AG08396 (cell line): ENCODE measurements at places on chromosomes 5 and 9.

- peak; percentile 49 for DNase-seq
Observed at GRCh38 chr9:130539420-130540223, 39.8 kb upstream of the FUBP3 start.

DNA sequence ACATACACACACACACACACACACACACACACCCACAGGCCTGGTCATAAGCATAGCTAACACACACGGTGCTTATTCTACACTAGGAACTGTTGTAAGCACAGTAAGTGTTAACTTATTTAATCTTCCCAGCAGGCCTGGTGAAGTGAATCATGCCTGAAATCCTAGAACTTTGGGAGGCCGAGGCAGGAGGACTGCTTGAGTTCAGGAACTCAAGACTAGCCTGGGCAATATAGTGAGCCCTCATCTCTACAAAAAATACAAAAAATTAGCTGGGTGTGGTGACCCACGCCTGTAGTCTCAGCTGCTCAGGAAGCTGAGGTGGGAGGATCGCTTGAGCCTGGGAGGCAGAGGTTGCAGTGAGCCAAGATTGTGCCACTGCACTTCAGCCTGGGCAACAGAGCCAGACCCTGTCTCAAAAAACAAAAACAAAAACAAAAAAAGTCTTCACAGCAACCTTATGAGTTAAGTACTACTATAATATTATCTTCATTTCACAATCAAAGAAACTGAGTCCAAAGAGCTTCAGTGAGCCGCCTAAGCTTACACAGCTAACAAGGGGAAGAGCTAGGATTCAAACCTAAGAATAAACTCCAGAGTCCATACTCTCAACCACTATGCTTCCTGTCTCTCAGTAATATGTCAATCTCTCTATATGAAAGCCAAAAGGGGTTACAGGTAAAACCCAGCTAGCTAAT is 2.3 kb downstream of the MEGF9 start:
- DNase-seq: no peak

DNA sequence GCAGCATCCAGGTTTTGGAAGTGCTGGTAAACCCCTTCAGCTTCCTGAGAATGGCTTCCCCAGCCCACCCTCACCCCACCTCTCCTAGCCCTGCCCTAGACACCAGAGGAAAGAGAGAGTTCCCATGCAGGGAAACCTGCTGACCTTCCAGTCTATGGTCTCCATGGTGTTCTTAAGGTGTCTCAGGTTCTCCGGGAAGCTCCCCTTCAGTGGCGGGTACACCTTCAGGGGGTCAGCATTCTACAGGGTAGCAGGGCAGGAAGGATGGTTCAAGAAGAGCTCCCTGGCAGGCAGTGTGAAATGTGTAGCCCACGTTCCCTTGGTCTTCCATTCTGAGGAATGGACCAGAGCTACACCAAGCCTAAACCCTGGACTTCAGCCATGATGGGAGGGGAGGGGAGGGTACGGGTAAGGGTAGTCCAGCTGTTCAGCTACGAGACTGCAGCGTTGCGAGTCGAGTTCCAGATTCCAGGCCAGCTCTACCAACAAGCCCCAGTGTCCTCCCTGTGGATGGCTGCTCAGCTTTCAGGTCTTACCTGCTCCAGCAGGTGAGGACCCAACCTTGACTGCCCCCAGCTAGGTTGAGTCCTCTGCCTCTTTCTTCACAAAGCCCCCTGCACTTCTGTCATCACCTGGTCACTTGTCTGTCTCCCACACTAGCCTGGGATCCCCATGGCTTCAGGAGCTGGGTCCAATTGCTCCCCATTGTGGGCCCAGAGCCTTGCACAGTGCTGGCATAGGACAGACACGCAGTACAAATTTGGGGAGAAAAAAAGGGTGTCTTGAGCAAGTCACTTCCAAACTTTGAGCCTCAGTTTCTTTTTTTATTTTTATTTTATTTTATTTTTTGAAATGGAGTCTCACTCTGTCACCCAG is 7.5 kb downstream of the CD74 start:
- DNase-seq: no peak

DNA sequence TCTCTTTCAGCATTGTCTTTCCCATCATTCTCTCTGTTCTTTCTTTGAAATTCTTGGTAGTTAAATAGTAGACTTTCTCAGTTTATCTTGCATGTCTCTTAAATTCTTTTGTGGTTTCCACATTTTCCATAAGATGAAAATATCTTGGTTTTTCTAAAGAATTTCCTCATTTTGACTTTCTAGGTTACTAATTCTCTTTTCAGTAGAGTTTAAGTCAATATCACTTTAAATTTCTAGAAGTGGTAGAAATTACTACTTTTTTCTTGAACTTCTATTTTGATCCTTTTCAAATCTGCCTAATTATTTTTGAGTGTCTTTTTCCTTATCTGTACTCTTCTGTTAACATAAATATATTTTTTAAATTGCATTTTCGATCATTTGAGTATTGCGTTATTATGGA is 23.6 kb upstream of the LRRTM2 start:
- no peak for DNase-seq

DNA sequence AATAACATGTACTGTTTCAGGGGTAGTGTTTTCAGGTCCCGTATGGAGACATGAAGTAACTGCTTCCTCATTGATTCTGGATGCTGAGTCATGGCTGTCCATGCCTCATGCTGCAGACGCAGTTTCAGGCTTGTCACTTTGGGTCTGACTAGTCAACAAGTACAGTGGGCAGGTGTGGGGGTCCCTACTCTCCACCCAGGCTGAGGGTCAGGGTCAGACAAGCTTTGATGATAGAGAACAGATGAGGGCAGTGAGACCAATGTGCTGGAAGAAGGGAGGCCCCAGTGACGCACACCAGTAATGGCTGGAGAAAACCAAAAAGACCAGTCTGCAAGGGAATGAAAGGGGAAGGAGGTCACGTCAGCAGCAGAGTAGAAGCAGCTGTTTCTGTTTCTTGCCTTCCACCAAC is 80.0 kb upstream of the NFIL3 start:
- DNase-seq: no peak

DNA sequence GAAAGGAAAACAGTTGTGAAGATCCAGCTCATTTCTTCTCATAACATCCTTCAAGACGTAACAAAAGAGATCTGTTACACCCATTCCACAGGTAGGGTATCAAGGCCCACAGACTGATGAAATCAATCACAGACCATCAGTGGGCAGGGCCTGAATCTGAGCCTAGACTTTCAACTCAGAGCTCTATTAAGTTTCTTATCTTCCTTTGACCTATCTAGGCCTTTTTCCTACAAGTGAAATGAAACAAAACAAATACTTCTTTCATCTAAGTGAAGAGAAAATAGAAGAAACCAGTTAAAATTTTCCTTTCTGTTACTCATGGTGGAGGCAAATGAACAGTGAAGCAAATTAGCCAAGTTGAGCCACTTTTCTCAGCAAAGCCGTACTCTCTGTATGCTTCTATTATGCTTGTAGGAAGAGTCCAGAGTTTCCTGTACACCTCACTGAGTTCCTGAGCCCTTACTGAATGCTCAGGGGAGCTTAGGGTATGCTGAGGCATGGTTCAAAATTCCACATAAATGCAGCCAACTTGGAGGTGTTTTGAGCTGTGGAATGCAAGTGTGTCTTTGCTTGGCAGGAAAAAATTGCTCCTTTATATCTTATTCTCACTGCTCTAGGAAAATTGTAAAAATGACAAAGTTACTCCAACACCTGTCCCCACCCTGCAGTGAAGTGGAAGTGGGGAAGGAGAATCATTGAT is 91.9 kb downstream of the FEM1C start:
- DNase-seq: no peak

DNA sequence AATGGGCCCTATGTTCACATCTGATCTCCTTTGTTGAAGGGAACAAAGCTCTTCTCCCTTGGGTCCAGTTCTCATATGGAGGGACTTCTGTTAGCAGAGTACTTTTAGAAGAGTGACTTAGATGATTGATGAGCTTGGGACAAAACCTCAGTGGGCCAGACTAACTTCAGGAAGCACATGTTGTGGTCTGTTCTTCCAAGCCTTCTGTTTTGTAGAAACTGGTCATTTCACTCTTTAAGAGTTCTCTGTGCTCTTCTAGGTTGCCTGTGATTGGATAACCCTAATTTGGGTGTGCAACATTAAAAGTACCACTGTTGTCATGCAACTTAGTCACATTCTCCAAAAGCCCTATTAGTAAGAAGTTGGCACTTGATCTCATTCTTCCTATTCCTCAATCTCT is 183.5 kb upstream of the ACO1 start:
- no peak for DNase-seq

- no peak for DNase-seq
Observed at GRCh38 chr9:18775930-18776329, 257.1 kb downstream of the SAXO1 start.

DNA sequence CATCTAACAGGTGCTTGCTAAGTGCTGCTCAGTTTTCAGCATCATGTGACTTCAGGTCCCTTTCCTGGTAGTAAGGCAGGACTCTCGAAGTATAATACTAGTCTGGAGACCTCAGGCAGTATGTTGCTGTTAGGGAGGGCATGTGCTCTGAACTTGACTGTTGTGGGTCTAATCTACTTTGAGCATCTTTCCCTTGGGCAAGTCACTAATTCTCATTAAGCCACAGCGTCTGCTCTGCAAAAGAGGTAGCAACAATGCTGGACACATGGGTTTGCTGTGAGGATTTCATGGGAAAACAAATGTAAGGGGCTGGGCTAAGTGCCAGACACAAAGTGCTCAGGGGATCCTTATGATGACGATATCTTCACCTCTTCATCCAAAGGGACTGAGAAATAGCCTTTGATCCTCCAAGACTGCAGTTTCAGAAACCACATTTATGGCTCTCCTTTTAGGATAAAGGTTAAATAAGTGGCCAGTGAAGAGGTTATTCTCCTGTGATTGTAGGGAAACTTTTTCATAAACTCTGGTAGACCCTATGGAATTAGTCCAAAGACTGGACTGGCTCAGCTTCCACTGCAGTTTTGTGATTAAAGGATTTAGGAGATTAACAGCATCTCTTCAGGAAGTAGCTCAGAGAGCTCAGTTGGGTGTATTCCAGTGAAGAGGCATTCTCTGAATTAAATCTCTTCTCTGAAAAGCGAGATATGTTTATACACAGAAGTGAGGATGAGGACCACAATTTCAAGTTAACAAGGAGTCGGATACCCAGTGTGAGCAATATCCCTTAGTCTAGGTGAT is 216.6 kb downstream of the SGCD start:
- DNase-seq: no peak

DNA sequence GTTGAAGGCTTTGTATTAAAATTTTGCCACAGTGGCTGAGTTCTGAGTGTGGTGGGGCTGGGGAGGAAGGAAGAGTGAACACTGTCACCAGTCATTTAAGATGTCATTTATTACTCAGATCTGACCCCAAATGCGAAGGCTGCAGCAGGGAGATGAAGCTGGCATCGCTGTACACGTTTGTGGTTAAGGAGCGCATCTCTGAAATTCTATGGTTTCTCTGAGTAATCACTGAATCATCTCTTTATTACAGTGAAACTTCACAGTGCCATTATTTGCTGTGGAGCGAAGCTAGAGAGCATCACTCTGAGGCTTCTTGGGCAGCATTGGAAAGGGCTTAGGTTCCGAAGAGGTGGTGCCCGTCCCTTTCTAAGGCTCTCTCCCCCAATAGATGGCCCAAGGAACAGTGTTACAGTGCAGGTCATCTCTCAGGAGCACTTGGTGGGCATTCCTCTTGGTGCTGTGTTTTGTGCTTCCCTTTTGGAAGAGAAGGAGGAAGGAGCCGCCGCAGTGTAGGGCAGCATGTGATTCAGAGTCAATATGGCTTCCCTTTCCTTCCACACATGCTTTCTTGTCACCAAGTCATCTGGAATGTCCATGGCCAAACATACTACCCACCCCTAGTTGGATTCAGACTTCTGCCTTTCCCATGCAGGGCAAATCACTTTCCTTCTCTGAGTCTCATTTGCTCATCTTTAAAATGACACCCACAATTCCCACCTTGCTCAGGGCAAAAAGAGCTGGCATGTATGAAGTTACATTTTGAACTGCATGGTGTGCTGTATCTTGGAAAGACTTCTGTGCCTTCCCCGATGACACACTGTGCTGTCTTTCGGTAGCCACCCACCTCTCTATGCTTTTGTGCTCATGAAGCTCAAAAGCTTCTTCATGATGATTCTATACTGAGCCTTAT is 9.3 kb upstream of the TEX48 start:
- DNase-seq: peak; percentile 80

DNA sequence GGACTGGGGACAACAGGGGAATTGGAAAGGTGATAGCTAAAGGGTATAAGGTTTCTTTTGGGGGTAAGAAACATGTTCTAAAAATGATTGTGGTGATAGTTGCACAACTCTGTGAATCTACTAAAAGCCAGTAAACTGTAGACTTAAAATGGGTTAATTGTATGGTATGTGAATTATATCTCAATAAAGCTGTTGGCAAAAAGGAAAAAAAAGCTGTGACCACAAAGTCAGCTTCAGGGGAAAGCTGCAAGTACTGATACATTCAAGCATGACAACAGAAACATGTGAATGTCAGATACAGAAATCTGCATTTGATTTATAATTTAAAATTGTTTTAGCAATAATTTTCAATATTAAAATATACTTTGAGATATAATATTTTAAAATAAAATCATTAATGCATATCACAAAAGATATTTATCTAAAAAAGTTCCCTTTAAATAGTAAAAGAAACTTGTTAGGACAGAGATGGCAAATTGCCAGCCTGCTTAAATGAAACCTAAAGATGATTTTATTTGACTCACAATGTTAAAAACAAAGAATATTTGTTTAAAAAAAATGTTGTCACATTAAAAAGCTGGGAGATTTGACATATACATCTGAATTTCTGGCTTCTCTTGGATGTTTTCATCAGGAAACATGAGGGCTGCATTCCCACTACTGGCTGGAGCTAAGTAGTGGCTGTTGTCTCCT is 66.0 kb downstream of the TBCA start:
- no peak for DNase-seq

DNA sequence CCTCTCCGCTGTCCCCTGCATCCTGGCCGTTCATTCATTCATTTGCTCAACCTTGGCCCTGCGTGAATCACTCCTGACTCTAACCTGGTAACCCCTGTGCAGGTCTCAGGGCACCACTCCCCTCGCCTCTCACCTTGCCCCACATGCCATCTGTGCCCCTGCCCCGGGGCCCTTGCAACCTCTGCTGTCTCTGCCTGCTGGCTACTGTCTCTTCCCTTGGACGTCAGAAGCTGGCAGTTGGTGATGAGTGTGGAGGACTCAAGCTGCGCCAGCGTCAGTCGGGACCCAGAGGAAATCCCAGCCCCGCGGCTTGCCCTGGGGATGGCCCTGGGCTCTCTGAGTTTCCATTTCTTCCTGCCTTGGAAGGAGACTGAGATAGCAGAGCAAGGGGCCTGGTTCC is 154.9 kb downstream of the OLFM1 start:
- DNase-seq: no peak

DNA sequence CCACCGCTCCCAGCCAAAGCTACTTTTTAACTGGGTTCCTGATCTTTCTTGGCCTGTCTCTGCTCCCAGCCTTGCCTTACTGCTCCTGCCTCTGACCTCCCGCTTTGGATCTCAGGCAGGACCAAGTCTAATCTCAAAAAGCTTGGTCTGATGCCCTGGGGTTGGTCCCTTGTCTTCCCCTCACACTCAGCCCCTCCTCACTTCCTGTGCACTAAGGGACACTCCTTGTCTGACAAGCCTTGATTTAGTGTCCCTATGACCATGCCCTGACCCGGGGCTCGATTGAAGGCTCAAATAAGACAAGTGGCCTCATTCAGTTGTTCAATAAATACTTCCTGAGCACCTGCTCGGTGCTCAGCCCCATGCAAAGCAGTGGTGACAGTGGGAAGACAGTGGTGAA is 3.7 kb upstream of the GTF3C5 start:
- no peak for DNase-seq
